Activated CD8-positive, alpha-beta memory T cell treated with anti-CD3 and anti-CD28 coated beads for 48 hours (primary cell): ENCODE measurements at places on chromosomes 2 and 18.

DNA sequence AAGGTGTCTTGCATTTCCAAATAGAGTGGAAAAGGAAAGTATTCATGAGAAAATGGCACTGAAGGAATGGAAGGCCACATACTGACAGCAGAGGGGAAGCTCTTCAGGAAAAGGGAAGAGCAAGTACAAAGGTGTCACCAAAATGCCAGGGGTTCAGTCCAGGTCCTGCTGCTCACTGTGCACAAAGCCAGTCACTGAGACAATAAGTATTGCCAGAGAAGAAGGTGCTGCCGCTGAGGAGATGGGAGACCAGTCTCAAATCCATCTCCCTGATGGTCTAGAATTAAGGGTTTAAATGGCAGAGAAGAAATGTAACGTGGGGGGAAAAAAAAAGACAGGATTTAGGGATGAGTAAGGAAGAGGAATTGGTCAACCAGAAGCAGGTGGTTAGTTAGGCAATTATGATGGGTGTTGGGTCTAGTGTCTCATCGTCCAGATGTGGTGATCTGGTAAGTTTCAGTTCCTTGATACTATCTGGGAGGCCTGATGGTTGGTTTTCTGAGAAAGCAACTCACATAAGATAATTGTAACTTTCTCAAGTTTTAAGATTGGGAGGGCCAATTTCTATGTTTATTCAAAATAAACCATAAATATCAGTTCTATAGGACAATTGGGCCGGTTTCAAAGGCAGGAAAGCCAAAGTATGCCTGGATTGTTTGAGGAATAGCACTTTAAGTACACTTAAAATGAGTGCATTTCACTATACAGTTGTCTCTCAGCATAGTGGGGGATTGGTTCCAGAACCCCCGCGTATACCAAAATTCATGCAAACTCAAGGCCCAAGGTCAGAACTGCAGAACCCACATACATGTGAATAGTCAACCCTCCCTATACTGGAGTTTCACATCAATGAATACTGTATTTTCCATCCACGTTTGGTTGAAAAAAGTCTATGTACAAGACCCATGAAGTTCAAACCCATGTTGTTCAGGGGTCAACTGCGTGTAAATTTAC, 109.1 kb upstream of the DNAJC10 start:
- no peak for DNase-seq

GRCh38 chr2:74777161-74777900, 56.6 kb upstream of the HK2 start:
- no peak for DNase-seq

GRCh38 chr18:71939483-71939882, 604.7 kb downstream of the CBLN2 start:
- no peak for DNase-seq

DNA sequence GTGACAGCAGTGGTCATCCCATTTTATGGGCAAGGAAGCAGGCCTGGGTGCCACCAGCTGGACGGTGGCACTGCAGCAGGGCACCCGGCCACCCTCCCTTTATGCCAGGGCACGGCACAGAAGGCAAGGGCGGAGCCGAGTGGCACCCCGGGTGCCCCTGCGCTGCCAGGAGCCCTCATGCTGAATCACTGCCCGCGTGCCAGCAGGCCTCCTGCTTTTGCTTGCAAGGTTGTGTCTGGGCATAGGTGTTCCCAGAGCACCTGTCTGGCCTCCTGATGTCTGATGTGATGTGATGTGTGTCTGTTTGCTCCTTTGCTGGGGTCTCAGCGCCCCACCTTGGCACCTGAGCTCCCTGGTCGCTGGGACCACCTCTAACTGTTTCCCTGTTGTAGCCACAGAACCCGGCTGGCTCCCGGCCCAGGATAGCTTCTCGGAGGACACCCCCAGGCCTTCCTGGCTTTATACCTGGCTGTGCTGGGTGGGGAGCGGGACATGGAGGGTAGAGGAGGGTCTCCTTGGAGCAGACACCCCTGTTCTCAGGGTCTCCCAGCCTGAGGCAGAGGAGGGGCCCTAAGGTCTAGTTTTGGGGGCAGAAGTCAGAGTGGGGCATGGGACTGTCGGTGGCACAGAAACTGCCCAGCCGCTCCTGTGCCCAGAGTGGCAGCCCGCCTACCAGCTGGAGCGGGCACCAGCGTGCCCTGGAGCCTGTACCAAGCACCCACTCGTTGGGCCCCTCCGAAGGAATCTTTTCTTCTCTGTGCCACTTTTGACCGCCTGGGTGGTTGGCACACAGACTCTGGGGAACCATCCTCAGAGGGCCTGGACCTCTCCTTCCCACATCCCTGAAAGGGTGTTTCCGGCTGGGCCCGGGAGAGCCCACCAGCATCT, 3.6 kb downstream of the GPC1 start:
- DNase-seq: no peak

GRCh38 chr2:134362152-134362668, 108.3 kb downstream of the MGAT5 start:
- no peak for DNase-seq

- DNase-seq: no peak
These were observed 165.3 kb downstream of the THADA start for GRCh38 chr2:43430489-43430888.

DNA sequence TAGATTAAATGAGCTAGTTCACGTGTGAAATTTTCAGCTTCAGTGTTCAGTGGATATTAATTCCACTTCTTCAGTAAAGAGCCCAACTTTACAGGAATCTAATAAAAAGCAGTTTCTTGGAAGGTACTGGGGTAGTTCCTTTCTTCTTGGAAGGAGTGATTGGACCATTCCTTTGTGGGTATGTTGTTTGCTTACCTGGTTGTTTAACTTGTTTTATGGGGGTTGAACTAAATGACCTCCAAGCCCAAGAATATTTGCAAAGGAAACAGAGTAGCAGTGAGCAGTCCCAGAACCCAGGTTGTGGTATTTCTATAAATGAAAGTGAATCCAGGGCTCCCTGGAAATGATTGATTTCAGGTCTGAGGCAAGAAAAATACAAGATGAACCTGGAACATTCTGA, 31.4 kb downstream of the KCNJ13 start:
- no peak for DNase-seq

GRCh38 chr2:157415591-157416101, 28.2 kb downstream of the CYTIP start:
- no peak for DNase-seq

- no peak for DNase-seq
These were observed 564 bp downstream of the LPIN2 start for GRCh38 chr18:3012136-3013023.

DNA sequence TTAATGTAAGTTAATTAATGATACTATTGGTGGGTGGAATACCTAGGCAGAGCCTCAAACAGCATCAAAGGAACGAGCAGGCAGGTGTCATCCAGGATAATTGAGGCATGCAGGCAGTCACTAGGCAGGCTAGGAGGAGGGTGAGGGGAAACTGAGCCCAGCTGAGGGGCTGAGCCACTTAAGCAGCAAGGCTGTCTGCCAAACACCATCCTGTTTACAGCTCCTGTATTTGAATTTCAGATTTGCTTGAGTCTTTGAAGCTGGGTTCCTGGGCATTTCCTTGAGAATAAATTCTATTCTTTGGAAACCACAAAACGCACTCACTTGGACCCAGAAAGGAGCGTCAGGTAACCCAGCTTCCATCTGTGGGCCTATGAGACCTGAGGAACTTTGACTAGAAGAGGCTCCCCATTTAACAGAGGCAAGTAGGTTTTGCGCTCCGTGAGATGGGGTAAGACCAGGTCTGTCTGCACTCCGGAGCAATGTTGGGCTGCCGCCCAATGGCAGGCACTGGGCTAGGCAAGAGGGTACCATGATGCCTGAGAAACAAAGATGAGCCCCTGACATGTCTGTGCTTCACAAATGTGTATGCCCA, 2.0 kb downstream of the EDAR start:
- no peak for DNase-seq
